Activated CD4-positive, alpha-beta T cell treated with anti-CD3 and anti-CD28 coated beads, Interleukin-2, amount 50 U/mL, for 4 hours (primary cell): ENCODE measurements at places on chromosomes 13 and 19.

DNA sequence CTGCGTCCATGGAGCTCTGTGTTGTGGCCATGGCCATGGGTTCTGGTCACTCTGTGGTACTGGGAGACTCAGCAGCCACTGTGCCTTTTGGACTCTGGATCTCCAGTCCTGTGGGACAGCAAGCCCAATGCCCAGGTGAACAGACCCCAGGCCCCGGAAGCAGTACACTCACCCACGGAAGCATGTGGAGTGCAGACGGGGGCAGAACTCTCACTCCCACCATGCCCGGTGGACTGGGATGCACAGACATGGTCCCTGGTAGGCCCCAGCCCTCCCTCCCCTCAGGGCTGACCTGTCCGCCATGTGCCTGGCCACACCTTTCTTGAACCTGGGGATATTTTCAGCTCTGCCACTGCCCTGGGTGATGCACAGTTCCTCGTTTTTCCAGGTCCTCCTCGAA lies 163.3 kb downstream of the URI1 start:
- no peak for DNase-seq

DNA sequence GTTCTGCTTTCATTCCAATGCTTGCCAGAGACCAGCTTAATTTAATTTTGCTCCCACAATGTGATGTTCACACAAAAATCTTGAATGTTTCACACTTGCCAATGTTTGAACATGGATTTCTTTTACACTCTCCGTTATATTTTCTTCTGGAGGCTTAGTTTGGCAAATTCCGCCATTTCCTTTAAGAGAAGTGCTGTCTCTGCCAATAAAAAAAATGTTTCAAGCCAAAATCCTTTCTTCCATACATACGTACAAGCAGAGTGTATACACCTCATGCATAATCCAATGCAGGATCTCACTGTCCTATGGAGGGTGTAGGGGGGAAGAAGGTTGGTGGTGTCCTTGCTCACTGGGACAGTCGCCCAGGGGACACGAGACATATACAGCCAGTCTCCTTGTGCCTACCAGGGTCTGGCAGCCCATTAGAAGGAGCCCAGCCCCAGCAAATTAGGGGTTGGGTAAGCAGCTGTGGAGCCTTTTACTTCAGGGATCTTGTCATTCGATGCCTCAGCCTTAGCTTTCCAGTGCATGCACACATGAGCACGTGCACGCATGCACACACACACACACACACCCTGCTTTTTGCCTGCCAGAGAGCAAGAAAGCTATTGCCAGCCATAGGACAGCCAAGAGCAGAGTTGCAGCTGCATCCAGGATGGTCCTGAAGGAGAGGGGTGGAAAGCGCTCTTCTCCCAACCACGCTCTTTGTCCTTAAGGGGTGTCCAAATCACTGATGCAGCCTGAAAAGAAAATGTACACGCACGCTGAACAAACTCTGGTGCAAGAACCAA lies 208.3 kb downstream of the FOXO1 start:
- no peak for DNase-seq

DNA sequence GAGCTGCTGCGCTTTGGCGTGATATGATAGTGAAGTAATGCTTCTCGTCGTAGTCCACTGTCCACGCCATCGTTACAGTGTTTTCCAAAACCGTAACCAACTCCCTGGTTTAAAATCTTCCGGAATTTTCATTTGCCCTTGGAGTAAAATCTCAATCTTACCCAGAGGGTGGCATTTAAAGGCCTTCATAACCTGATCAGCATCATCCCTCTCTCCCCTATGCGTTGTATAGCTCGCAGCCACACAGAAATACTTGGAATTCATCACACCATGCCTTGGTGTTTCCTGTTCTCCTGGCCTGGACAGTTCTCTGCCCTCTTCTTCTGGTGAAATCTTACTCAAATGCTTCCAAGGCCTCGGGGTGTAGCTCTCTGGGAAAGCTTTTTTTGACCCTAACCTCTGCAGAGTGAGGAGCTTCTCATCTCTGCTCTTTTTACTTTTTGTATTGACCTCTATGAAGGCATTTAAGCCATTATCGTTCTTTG lies 839 bp downstream of the MPHOSPH8 start:
- no peak for DNase-seq

DNA sequence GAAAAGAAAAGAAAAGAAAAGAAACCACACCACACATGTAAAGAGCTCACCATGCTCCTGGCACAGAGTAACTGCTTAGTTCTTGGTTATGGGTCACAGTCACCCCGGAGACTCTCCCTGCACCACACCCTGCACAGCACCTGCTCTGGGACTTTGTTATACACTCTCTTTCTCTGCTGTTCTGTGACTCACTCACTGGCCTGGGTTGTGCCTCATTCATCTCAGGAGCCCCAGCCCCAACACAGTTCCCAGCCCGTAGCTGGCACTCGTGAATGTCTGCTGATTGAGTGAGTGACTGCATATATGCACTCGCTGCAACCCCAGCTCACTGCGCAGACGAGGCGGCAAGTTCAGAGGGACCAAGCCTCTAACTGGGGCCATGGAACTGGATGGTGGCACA lies 22.9 kb upstream of the ZNF507 start:
- no peak for DNase-seq

- DNase-seq, result no peak
Measured at GRCh38 chr13:111541752-111542529, 221.5 kb downstream of the TEX29 start.

DNA sequence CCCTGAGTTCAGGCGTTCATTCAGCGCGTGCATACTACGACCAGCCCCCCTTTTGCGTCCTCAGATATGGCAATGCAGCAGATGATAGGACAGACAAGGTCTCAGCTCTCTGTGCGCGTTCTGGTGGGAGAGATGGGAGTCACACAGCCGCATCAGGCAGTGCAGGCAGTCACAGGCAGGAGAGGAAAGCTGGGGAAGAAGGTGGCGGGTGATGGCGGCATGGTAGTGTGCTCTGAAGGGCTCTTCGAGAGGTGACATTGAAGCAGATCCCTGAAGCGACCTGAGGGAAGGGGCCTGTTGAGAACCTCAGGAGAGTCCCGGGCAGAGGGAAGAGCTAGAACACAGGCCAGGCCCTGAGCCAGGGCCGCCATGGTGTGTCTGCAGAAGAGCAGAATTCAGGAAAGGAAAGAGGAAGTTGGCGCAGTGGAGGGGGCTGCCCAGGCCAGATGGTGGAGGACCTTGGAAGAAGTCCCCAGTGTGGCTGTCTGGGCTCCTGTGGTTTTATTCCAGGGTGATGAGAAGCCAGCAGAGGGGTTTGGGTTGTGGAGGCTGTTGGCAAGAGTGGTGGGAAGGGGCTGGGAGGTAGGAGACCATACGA lies 3.5 kb downstream of the USF2 start:
- DNase-seq, result no peak

GRCh38 chr13:27796544-27797227 lies 4.4 kb downstream of the GSX1 start:
- DNase-seq, result no peak
